NAMALWA (cell line): ENCODE measurements at places on chromosomes 13 and 19.

DNA sequence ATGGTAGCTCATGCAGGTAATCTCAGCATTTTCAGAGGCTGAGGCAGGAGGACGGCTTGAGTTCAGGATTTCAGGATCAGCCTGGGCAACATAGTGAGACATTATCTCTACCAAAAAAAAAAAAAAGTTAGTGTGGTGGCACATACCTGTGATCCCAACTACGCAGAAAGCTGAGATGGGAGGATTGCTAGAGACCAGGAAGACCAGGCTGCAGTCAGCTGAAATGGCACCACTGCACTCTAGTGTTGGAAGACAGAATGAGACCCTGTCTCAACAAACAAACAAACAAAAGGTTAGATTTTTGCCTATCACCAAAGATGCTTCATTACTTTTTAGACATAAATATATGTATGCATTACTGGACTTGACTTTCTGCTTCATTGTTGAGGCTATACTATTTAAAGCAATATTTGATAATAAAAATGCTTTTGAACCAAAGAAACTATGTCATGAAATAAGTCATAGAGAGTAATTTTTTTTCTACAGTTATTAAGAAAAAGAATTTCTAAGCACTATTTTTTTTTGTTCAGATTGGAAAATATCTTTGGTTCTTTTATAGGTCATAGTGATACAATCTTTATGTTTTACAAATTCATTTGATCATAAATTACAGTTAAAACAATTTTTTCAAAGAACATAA is 1180.1 kb upstream of the ATXN8OS start:
- peak; percentile 50 for DNase-seq

DNA sequence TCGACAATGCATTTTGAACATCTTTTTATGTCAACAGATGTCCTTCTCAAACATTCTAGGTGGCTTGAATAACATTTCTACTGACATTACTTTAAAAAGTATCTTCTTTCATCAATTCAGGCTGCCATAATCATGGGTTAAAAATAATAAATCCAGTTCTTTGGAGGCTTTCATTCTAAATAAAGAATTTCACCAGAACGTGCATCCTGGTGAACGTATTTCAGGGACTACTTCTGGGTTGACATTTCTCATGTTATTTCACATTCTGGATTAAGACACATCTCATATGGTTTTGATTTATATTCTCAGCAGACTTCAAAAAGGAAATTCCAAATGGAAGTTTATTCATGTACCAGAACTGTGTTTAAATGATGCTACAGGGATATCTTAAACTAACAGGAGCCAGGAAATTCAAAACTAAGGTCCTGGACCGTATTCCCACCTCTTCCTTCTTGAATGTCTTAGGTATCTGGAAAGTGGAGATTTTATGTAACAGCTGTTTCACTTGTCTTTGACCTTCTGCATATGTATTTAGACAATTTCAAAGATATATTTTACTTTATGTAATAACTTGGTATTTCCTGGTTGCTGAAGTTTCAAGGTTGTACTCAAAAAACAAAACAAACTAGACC is 107.2 kb downstream of the STARD13 start:
- no peak for DNase-seq

DNA sequence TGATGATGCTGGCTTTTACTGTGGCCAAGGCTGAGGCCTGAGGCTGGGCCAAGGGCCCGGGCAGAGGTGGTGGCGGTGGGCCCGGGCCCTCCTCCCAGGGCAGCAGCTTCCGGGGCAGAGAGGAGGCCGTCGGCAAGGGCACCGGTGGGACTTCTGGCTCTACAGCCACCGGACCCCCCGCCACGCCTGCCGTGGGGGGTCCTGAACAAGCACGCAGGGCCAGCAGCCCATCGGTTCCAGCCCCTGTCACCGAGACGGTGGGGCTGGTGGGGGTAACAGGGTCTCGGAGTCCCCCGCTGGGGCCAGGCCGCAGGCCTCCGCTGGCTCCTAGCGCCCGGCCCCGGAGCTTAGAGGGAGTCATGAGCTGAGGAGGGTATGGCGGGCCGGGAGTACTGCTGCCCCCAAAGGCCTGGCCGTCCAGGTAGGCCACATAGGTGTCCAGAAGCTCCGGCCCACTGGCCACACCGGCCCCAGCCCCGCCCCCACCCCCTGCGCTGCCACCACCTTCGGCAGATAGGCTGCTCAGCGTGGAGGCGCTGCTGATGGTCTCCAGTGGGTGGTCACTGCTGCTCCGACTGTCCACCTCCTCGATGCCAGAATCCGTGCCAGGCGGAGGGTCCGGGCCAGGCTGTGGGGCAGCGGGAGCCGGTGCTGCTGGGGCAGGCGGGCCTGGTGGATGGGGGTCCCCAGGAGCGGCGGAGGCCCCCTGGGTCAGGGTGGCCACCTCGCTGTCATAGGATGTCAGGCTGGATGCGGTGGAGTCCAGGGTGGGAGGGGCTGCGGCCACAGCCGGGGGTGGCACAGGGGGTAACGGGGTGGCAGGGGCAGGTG is 17.3 kb downstream of the C19orf81 start:
- DNase-seq, result no peak

DNA sequence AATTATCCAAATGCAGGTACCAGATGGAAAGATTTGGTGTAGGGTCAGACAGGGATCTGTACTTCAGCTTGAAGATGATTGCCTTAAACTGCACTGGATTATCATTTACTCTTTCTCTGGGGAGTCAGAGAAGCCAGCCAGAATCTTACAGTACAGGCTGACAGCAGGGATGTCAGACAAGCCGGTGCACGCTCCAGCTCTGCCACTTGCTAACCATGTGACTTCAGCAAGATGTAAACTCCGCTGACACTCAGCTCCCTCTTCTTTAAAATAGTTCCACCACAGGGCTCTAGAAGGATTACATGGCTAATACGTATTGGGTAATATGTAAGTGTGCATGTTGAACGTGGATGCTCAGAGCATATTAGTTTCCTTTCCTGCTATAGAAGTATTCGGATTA is 251.4 kb upstream of the MAB21L1 start:
- DNase-seq, result no peak

- DNase-seq, result no peak
Measured at GRCh38 chr13:32330441-32330840, 15.1 kb downstream of the BRCA2 start.

DNA sequence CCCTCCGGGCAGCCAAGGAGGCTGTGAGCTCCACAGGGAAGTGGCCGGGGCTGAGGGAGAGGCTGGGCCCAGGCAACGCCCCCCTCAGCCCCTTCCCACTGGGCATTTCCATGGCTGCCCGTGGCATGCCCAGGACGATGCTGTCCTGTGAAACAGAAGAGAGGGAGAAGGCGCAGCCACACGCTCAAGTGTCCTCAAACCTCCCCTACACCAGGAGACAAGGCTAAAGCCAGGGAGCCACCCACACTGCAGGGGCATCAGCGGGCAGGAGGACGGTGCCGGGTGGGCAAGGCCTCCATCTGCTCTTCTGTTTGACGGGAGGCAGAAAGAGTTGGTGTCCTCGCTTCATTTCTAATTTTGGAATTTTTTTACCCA is 14.2 kb upstream of the PROZ start:
- no peak for DNase-seq

GRCh38 chr19:28558783-28559182 is 654.2 kb downstream of the UQCRFS1 start:
- no peak for DNase-seq

DNA sequence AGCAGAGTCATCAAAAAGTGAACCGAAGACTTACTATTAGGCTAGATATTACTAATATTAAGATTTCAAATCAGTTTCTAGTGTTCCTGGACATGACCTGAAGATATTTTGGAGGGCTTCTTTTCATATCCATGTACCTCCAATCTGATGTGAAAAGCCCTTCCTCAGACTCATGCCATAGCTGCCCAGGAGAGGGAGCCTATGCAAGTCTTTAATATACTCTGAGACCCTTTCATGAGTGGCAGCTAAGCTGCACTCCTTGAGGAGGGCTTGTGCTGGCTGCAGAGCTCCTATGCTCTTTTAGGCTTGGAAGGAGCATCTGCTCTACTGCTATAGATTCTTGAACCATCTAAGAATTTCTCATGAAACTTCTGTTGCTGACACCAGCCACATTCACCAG is 715.3 kb downstream of the OLFM4 start:
- peak; percentile 5 for DNase-seq
